Stimulated activated CD8-positive, alpha-beta memory T cell treated with anti-CD3 and anti-CD28 coated beads, Interleukin-7, amount 100 ng/mL, for 1 hour (primary cell): ENCODE measurements at places on chromosomes 1 and 21.

- DNase-seq, result no peak
Observed at GRCh38 chr1:162717548-162718184, 72.8 kb upstream of the HSD17B7 start.

- DNase-seq, result no peak
Observed at GRCh38 chr1:217228689-217229088, 402.2 kb downstream of the GPATCH2 start.

- DNase-seq, result no peak
Observed at GRCh38 chr1:43582162-43582566, 51.5 kb downstream of the PTPRF start.

GRCh38 chr1:173917635-173918493, 737 bp upstream of the SERPINC1 start:
- DNase-seq, result no peak

DNA sequence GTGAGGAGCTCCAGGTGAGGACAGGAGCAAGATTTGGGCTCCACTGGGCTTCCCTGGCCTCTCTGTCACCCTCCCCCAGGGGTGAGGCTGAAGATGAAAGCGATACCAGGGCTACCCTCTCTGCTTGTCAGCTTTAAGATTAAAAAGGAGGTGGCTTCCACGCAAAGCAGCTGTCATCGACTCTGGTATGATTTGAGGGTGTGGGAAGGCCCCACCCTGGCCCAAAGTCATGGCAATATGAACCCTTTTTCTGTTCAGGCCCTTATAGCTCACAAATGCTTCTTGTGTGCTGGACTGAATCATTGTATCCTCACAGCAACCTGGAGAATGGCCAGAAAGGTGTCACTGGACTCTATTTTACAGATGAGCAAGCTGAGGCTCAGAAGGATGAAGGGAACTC, 41.6 kb downstream of the NUAK2 start:
- DNase-seq, result no peak

GRCh38 chr21:36202726-36203602, 46.3 kb downstream of the DOP1B start:
- DNase-seq, result no peak

DNA sequence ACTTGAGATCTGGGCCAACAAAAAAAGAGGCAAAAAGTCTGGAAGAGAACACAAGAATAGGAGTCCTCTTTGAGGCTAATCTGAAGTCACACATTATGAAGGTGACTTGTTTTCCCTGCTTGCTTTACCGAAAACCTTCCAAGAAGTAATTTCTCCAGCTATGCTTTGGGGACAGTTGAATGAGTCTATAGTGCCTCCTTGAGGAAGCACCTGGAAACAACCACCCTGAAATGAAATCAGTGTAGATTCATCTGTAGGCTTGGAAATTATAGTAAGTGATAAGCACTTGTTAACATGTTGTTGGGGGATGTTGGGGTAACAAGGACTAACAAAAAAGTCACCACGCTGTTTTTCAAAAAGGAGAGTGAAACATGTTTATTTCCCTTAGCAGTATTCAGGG, 23.4 kb upstream of the RPTN start:
- DNase-seq, result no peak

DNA sequence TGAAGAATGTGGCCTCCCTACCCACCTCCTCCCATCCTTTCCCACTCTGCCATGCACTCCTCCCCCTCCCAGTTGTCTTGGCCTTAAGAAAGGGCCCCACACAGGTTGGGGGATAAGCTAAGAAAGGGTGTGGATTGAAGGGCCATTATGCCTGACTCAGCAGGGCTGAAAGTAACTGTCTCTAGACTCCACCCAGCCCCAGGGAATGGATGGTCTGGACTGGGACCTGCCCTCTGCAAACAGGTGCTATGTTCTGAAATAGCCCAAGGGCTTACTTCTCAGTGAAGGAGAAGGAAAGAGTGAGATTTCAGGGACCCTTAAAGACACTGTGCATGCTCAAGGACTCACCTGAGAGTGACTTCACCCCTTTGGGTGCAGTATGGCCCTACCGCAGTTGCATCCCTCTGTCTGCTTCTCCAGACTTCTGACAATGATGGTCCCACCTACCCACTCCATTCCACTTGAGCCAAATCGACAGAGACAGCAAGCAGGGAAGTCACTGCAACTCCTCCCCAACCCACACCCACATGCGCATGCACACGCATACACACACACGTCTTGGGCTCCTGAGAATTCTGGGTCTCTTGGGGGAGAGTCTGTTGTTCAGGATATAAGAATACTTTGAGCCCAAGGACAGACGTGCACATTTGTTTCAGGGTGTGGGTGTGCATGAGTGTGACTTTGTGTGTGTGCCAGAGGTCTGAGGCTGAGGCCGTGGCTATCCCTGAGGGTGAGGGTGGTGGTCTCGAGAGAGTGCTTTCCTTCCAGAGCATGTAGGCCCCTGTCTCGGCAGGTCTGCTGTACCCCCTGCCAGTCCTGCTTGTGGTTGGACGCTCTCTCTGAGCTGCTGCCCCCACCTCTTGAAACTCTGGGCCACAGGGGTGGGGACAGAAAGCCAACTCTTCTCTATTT, 231.9 kb downstream of the PTPRU start:
- DNase-seq, result no peak

GRCh38 chr1:165444897-165445370, at the start of gene RXRG:
RXRG (minus strand) TSS chr1:165445126; CDS start chr1:165444893, 233 bp downstream.
- no peak for DNase-seq

- no peak for DNase-seq
Observed at GRCh38 chr1:178643831-178644230, 81.2 kb upstream of the RALGPS2 start.
